ENCODE measurements at places on chromosomes 7 and 10. TPM values are rescaled to one million over a fixed set of nuclear protein-coding genes. Genes with fewer than 3 reads are reported as not detected.
A peak's percentile ranks its signal among the peaks of the same experiment; 100 is the strongest.

The CTAGE4 gene
- total RNA-seq: 0.83 TPM

DNA sequence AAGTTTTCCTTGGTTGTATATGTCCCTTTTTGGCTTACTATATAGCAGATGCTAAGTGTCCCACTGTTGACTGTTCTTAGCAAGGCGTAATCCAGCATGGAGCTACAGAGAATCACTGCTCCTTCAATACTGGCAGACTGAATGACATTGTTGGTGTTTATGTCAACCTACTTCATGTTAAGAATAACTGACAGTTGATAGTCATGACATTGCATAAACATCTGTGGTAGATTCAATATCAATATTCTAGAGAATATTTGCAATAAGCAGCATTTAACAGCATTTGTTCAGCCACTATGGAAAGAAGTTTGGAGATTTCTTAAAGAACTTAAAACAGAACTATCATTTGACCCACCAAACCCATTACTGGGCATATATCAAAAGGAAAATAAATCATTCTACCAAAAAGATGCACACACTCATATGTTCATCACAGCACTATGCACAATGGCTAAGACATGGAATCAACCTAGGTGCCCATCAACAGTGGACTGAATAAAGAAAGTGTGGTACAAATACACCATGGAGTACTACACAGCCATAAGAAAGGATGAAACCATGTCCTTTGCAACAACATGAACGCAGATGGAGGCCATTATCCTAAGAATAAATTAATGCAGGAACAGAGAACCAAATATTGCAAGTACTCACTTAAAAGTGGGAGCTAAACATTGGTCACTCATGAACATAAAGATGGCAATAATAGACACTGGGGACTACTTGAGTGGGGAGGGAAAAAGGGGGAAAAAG lies 88.7 kb downstream of the IMMP2L start:
- H3K36me3 ChIP-seq: no peaks in the 10 kb centered on the region
- no peak overlapping the region for H3K27ac ChIP-seq
- no peaks in the 10 kb centered on the region for H3K27me3 ChIP-seq
- H3K4me3 ChIP-seq: no peak overlapping the region
- DNase-seq: no peak
- peaks cover 10% of the 10 kb centered on the region for H3K4me1 ChIP-seq

DNA sequence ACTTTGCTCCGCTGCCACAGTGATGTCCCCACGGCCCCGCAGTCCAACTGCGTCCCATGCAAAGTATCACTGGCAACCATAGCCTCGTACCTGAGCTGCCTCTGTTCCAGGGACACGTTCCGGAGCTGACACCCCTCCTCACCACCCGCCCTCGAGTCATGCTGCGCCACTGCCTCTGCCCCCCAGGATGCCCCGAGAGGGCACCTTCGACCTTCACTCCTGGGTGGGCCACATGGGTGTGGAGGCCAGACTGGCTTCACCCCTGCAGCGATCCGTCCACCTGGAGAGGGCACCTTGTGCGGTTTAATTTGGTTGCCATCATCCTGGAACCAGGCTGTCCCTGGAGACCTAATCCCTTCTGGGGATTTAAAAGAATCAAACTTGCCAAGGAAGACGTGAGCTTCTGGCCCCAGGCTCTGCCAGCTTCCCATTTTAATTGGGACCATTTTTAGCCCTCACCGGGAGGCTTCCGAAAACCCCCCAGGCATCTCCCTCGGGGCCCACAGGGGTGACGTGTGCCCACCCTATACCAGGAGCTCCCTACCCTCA lies 19.2 kb upstream of the TNRC18 start:
- H3K4me3 ChIP-seq: no peak overlapping the region
- peaks cover 39% of the 10 kb centered on the region for H3K4me1 ChIP-seq
- H3K27ac ChIP-seq: no peak overlapping the region

DNA sequence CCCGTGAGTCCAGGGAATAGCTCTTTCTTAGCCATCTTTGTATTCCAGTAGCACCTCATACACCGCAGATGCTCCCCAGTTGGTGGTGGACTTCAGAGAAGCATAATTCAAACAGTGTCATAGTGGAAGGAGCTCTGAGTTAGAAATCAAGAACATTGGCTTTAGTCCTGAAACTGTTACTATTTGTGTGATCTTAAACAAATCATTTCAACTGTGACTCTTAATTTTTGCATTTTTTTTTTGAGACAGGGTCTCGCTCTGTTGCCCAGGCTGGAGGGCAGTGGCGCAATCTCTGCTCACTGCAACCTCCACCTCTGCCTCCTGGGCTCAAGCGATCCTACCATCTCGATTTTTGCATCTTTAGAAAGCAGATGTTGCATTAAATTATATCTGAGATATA lies 1.8 kb downstream of the BPGM start:
- H3K4me1 ChIP-seq: peaks cover 39% of the 10 kb centered on the region
- no peak overlapping the region for H3K4me3 ChIP-seq
- H3K36me3 ChIP-seq: no peaks in the 10 kb centered on the region
- H3K27me3 ChIP-seq: no peaks in the 10 kb centered on the region
- DNase-seq: no peak

The FAM241B gene
- 9.1 TPM for total RNA-seq

DNA sequence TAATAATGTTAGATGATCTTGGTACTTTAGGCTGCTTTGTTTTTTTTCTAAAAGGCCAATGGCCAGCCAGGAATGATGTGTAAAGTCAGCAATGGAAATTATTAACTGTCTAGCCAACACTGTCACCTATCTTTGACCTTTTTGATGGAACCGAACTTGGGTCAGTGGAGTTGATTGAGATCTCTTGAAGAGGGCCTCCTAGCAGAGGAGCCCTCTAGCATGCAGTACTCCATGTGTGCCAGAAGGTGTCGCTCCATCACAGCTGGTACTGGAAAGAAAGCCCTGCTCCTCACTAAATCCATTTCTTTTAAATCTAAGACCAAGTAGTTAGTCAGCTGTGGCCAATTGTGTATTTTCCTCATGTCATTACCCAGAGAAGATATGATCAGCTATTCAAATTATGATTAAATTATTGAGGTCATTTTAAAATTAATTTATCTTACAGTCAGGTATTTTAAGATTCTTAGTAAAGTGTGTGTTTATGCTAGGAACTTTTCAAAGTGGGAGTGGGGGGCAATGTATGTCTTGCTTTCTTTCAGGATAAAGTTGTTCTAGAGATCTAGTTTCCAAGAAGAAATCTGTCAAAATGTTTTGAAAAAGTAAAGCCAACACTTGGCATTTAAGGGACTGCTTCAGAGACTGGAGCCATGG lies 33.1 kb upstream of the CROT start:
- H3K4me3 ChIP-seq: no peak overlapping the region
- no peak overlapping the region for H3K27ac ChIP-seq
- no peaks in the 10 kb centered on the region for H3K4me1 ChIP-seq

- DNase-seq: peak; percentile 64
- no peaks in the 10 kb centered on the region for H3K36me3 ChIP-seq
- H3K27ac ChIP-seq: no peak overlapping the region
- no peaks in the 10 kb centered on the region for H3K27me3 ChIP-seq
Observed at GRCh38 chr7:35570937-35571336, 124.0 kb downstream of the HERPUD2 start.

The BAIAP2L1 gene
- total RNA-seq: 1.5 TPM

DNA sequence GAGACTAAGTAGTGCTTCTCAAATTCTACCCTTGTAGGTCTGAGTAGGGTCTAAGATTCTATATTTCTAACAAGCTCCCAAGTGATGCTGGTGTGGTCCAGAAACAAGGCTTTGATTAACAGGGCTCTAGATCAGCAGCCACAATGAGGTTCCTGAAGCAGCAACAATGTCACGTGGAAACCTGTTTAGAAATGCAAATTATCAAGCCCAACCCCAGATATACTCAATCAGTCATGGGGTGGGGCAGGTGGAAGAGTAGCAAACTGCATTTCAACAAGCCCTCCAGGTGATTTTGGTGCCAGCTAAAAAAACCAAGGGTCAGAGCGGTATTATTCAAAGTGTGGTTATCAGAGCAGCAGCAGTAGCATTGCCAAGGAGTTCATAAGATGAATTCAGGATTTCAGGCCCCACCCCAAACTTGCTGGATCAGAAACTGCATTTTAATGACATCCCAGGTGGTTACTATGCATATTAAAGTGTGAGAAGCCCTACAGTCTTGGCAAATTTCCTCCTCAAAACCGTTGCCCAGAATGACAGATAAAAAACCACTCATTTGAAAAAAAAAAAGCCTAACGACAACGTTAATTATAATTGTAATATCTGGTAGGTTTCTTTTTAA lies 199.2 kb downstream of the AHR start:
- DNase-seq: no peak
- H3K4me3 ChIP-seq: no peak overlapping the region
- no peaks in the 10 kb centered on the region for H3K36me3 ChIP-seq
- no peaks in the 10 kb centered on the region for H3K27me3 ChIP-seq
- no peaks in the 10 kb centered on the region for H3K4me1 ChIP-seq
- no peak overlapping the region for H3K27ac ChIP-seq

The RPEL1 gene
- total RNA-seq: 0.17 TPM

All from esophagus muscularis mucosa (tissue), 4 donors.